ENCODE measurements at places on chromosomes 5 and 9. TPM values are rescaled to one million over a fixed set of nuclear protein-coding genes. Genes with fewer than 3 reads are reported as not detected.

DNA sequence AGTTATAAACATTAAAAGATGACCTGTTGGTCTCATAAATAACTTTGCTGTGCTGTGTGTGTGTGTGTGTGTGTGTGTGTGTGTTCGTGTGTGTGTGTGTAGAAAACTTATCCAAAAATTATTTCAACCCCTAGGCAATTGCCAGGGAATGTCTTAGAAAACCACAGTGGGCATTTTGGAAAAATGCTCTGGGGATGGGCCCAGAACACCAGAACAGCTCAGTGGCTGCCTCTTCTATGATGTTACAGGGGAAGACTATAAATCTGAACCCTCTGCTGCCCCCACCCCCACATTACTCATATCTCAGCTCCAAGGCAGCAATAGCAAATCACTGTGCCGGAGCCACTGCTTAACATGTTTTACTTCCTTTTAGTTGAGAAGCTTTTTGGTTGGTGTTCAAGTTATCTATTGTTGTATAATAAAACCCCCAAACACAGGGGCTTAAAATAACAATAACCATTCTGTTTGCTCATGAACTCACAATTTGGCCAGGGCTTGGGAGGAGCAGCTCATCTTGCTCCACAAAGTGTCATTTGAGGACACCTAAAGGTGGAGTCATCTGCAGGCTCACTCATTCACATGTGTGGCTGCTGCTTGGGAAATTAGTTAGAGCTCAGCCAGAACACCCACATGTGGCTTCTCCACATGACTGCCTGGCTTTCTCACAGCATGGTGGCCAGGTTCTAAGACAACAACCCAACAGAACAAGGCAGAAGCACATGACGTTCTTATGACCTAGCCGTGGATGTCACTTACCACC, 40.4 kb downstream of the ACTBL2 start:
- DNase-seq: peak; percentile 94

The CENPP gene
- total RNA-seq: 2.6 TPM

DNA sequence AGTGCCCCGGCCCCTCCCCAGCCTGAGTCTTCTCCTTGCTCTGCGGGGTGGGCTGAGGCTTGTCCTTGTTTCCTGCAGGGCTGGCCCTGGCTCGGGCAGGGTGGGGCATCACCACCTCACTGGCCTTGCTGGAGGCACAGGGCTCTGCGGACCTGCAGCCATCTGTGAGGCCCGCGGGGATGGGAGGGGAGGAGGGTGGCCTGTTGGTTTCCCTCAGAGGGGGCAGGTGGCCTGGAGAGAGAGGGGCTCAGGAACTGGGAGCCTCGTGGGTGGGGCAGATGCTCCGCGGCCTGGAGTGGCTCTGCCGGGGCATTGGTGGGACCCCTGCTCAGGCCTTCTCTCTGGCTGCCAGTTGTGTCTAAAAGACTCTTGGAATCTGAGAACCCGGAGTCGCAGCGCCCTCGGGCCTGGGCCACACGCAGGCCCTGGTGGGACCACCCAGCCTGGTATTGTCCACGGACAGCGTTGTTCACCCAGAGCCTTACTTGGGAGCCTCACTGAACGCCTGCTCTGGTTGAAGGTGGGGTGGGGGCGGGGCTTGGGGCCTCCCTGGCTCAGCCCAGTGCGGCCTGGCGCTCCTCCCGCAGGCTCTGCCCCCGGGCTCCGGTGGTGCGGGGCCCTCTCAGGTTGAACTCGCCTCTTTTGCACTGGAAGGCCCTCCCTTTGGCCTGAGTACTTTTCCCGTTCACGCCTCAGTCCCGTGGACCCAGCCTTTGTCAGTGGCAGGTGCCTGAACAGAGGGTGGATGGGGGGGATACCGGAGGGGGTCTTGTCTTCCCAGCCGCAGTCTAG, 111.3 kb downstream of the RXRA start:
- DNase-seq: no peak

The ERCC8 gene
- total RNA-seq: 18.0 TPM

DNA sequence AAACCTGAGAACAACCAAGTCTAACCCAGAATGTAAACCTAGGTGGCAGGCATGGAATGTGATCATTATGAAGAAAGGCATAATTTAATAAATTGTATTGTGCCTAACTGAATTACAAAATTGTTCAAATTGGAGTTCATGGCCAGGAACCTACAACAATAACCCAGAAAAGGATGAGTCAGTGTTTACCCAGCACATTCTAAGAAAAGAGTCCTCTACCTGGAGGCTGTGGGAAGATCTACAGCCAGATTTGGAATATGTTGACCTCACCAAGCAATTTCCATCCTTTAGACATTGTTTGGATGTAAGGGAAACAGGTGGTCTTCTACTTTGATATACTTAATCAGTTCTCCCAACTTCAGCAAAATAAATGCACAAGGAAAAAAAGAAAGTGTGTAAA, 152.2 kb downstream of the TMEM161B start:
- DNase-seq: no peak

The CA9 gene
- under 0.01 TPM for total RNA-seq

GRCh38 chr5:80964491-80964890, 4.3 kb downstream of the RASGRF2 start:
- DNase-seq: peak; percentile 36

DNA sequence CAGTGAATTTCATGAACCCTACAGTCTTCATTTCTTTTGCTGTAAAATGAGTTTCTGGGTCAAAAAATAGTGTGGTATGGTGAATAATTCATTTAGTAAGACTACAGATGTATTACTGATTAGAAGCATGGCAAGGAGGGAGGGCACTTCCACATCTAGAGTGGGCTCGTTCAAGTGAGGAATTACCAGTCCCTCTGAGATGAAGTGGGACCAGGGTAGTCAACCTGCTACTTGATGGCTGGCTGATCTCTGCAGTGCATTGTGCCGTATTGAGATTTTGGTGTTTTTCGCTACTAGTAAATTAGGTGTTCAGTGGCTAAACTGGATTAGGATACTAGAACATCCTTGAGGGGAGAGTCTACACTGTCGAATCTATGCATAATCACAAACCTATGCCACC, 10.8 kb downstream of the CDC37L1 start:
- DNase-seq: no peak

All from fibroblast of villous mesenchyme (primary cell).